ENCODE measurements at places on chromosomes 3 and 15.

DNA sequence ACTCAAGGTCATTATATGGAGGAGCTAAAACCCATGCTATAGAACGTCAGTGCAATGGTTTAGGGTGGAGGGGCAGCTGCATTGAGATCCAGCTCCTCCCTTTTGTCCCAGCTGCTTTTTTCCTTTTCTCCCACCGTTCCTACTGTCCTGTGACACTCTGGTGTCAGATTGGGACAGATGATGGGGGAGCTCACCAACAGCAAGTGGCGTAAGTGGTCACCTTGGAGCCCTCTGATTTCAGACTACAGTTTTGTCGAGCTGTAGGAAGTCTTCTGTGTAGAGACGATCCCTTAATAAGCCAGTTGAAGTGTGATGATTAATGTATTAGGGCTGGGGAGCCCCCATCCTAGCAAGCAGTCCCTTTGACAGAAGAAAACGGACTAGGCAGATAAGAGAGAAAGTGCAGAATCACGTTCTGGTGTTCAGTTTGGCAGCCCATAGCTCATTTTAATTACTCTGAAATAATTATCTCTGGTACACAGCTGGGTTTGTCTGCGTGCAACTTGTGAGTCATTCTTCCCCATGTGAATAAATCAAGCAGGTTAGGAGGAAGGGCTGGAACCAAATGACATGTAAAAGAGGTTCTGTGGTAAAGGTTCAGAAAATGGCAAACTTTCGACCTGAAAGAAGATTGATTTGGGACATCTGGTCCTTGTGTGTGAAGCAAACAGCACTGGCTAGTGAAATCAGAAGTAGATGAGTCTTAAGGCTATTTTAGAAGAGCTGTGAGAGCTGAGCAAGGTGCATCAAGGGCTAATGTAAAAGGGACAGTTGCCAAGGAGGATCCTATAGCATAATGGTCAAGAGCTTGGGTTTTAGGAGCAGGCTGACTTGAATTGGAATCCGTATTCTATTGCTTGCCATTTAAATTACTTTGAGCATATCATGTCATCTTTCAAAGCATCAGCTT lies 241.4 kb downstream of the EDEM1 start:
- no peak for DNase-seq

DNA sequence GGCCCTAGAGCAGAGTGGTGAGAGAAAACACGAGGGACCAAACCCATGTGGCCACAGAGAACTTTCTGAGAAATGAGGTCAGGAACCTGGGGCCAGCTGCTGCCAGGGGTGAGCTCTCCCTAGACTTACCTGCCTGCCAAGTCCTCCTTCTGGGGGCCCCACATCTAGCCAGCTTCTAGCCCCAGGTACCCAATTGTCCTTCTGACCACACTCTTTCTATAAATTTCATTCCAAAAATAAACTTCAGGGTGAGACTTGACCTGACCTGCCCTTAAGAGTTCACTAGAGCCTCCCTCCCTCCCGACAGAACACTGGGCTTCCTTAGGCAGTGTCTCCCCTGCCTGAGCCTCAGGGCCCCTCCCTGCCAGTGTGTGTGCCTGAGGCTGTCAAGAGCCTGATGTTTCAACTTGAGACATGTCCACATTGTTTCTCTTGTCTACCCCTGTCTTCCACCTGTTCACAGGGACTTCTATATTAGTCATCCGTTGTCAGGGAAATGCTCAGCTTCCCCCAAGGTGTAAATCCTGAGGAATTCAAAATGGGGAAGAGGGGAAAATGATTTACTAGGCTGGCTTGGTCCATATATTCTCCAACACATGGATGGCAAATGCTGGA lies 312.8 kb upstream of the TLE3 start:
- no peak for DNase-seq

DNA sequence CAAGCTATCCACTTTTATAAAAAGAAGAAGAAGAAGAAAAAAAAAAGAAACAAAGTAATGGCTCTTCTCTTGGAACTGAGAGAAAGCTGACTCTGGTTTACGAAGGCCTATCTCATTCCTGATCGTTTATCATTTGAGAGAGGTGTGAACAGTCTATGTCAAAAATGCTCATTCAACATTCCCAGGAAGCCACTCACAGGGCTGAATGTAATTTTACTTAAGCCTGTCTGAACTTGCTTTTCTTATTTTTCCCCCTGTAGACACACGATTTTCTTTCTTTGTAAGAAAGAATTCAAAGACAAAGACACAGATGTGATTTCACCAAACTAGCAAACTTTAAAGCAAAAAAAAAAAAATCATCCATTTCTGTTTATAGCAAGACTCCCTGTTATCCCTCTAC lies 805.8 kb downstream of the FHIT start:
- DNase-seq, result no peak

GRCh38 chr3:195601382-195601781 lies 17.6 kb upstream of the APOD start:
- no peak for DNase-seq

DNA sequence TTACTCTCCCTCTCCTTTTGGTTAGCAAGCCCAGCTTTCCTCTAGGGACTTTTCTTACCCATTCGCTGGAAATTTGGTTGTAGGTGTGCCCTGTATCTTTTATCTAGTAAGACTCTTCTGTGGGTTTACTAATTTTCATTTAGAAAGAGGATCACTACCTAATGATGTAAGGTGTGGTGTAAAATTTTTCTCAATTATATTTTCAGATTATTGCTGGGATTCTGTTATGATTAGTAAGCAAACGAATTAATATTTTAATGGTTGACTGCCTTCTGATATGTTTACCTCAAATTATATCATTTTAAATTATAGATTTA lies 28.5 kb downstream of the PLCL2 start:
- no peak for DNase-seq

DNA sequence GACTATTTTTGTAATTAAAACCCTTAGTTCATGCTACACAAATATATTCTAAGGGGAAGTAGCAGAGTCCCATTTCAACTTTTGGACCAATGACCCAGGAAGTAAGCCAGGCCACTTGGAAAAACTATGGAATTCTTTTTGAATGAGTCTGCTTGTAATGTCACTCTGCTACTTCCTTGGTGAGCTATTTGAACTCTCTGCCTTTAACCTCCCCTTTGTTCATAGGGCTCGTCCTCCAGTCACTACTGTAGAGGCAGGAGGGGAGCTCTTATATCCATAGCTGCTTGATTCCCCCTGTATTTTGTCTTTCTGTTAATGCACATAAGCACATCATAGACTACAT lies 119.6 kb downstream of the UACA start:
- no peak for DNase-seq

DNA sequence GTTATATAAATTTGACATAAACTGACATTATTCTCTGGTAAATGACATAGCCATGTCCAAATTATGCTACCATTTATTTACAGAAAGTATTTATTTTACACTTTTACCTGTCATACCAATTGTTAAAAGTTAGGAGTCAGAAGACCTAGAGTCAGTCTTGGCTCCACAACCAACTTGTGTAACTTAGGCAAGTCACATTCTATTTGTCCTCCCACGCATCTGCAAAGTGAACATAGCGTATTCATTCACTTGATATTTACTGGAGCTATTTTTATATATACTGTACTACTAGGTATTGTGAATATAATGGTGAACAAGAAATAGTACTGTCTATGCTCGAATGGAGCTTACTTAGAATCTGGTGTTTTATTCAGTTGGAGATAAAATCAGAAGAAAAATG lies 78.7 kb downstream of the ZNF280D start:
- DNase-seq, result no peak

DNA sequence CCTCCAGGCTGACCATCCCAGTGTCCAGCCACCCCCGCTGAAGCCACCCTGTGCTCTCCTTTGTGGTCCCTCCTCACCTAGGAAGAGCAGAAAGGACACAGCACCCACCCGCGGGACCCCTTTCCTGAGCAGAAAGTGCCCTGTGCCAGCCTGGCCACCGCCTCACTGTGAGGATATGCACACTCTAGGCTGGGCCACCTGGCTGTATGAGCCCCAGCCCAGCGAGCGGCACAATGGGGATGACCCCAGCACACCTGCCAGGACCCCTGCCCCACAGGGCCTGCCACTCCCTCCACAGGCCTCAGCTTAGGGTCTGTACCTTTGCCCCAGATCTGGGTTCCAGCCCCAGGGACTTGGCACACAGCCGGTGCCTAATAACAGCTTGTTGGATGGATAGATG lies 47.9 kb upstream of the FURIN start:
- DNase-seq, result no peak

- no peak for DNase-seq
Measured at GRCh38 chr15:57284535-57284934, 91.8 kb upstream of the CGNL1 start.

- no peak for DNase-seq
Measured at GRCh38 chr3:141643391-141643790, 94.7 kb upstream of the RNF7 start.

DNA sequence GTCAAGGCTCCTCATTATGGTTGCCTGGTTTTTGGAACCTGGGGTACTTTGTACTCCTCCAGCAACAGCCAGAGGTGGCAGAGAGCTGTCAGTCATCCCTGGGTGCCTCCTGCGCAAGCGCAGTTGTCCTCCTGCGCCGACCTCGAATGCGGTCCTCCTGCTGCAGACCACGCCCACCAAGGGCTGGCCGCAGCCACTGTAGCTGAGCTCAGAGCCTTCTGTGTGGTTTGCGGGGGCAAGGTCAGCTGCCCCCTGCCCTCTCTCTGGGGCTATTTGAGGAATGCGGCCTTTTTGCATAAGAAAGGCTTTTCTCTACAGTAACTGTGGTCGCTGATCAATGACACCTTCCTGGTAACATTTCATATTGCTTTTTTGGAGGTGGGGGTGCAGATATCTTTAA lies 131.3 kb upstream of the SNRPN start:
- DNase-seq, result no peak

GRCh38 chr15:89932880-89933279 lies 20.1 kb upstream of the ARPIN start:
- no peak for DNase-seq

DNA sequence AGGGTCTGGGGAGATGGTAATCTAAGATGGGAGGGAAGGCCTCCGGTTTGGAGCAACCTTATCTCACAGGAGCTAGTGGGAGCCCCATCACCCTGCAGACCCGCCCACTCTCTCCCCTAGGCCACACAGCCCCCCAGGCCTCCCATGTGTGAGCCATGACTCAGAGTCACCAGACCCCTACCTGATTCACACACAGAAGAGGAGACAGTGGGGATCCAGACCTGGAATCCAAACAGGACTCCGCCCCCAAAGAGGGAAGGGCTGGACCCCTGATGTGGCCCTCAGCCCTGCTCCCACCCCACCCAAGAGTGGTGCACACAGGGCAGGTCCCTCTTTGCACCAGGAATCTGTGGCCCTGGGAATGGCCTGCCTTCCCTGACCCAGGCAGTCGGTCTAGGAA lies 97.4 kb downstream of the ADCY5 start:
- DNase-seq, result no peak

- DNase-seq, result no peak
Measured at GRCh38 chr3:88596451-88596850, 446.7 kb downstream of the C3orf38 start.

DNA sequence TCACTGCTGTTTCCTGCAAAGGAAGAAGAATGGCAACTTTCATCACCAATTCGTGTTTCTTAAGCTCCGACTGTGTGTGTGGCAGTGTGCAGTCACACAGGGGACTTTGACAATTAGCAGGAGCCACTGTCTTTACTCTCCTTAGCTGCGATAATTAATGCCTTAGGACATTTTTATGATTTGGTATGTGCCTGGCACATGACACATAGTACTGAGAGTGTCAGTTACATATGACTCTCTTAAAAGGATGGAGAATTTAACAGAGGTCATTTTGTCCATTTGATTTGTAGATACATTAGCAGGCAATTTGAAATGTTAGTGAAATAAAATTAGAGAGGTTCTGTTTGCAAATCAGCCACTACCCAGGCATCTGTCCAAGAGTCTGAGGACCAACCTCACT lies 128.9 kb upstream of the VEPH1 start:
- DNase-seq, result no peak

- DNase-seq, result no peak
Measured at GRCh38 chr3:50128001-50128400, 27.1 kb upstream of the SEMA3F start.

DNA sequence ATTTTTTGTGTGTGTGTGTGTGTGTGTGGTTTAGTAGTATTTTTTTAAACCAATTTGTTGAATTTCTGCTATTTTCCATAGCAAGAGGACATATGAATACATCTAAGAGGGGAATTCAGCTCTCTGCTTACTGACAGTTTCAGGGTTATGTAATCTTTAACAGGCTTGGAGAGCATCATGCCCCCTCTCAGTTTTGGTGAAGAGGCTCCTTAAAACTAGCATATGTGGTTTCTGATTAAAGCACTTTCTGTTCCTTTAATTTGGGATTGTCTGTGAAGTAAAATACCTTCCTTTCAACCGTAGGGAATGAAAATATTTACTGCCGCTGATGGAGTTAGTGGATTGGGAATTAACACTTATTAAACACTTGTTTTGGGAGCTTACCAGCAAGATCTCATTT lies 19.4 kb upstream of the NFKBIZ start:
- no peak for DNase-seq

DNA sequence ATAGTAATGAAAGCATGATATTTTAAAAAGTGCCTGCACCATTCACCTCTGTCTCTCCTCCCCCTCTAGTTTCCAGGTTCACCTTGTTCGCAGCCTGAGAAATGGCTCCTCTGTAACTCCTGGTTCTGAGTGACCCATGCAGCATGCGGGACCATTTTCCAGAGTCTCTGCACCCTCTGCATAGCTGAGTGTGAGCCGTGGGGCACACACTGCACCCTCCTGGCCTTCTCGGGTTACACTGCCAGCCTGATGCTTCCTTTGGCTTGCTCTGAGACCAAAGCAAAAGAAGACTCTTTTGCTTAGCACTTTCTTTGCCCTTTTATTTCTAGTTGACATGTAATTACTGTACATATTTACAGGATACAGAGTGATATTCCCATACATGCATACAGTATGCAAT lies 287.3 kb downstream of the GABRG3 start:
- no peak for DNase-seq

- DNase-seq, result no peak
Measured at GRCh38 chr15:85456798-85457197, 76.4 kb downstream of the AKAP13 start.

GRCh38 chr3:162390891-162391290 lies 894.3 kb downstream of the OTOL1 start:
- no peak for DNase-seq

- DNase-seq, result no peak
Measured at GRCh38 chr15:68309024-68309423, 31.5 kb downstream of the FEM1B start.

DNA sequence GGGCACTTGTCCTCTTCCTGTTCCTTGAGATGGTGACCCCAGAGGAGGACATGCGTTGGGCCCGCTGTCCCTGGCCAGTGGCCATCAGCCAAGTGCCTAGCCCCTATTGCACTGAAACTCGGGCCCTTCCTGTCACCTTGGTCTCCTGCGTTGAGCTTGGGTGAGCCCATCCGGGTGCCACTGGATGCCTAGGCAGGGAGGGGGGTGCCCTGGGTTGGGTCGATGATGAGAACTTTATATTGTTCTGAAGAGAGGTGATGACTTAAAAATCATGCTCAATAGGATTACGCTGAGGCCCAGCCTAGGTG lies 221.8 kb downstream of the SNRPN start:
- no peak for DNase-seq

DNA sequence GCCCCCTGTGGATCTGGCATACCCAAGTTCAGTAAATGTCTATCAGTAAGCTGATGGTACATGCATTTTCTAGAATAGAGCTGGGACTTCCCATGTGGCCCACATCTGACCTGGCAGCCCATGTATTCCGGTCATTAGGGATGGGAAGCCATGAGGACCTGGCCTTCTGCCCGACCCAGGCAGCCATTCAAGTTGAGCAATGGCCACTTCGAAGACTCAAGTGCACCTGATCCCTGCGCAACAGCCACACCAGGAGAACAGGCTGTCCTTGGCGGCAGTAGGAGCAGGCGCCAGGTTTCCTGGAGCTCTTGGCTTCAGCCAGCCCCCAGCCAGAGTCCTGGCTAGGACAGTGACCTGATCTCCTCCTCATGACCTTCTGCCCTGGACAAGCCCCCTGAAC lies 14.6 kb downstream of the HEMK1 start:
- no peak for DNase-seq

Data from activated CD4-positive, CD25-positive, alpha-beta regulatory T cell (primary cell).